Activated naive CD8-positive, alpha-beta T cell treated with anti-CD3 and anti-CD28 coated beads, Interleukin-2, amount 10 ng/mL, durations not matched to agents 7 days and 5 days (primary cell): ENCODE measurements at places on chromosomes 3 and 15. TPM values are rescaled to one million over a fixed set of nuclear protein-coding genes. Genes with fewer than 3 reads are reported as not detected.

DNA sequence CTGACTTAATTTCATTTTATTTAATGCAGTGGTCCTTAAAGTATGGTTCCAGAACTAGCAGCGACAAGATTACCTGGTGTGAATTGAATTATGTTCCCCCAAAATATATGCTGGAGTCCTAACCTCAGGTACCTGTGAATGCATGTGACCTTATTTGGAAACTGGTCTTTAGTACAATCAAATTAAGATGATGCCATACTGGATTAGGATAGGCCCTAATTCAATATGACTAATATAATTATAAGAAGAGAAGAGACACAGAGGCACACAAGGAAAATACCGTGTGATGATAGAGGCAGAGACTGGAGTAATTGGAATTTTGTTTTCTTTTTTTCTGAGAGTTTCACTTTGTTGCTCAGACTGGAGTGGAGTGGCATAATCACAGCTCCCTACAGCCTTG is 12.6 kb upstream of the SPATA16 start:
- no peak for DNase-seq

DNA sequence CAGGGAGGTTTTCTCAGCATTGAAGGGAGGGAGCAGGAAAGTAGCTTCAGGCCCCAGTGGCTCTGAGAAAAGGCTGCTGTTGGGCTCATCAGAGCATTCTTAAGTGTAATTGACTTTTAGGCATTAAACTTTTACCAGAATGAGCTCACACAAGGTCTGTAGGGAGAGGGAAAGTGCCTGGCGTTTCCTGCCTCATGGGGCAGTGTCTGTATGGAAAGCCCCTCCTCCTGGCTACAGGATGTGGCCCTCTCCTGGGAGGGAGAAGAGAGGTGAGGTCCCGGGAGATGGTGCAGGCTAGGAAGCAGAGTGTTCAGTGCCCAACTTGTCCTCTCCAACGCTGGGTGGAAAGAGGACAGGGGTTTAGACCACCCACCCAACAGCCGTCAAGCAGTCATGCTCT is 21.3 kb upstream of the SCN10A start:
- DNase-seq, result no peak

The CNBP gene
- total RNA-seq, result 309 TPM

GRCh38 chr3:183513046-183513706 is 42.3 kb downstream of the KLHL6 start:
- DNase-seq, result no peak

- DNase-seq, result no peak
Measured at GRCh38 chr3:139466360-139466759, 10.0 kb downstream of the RBP2 start.

GRCh38 chr15:94834000-94834399 is 602.6 kb downstream of the MCTP2 start:
- no peak for DNase-seq

DNA sequence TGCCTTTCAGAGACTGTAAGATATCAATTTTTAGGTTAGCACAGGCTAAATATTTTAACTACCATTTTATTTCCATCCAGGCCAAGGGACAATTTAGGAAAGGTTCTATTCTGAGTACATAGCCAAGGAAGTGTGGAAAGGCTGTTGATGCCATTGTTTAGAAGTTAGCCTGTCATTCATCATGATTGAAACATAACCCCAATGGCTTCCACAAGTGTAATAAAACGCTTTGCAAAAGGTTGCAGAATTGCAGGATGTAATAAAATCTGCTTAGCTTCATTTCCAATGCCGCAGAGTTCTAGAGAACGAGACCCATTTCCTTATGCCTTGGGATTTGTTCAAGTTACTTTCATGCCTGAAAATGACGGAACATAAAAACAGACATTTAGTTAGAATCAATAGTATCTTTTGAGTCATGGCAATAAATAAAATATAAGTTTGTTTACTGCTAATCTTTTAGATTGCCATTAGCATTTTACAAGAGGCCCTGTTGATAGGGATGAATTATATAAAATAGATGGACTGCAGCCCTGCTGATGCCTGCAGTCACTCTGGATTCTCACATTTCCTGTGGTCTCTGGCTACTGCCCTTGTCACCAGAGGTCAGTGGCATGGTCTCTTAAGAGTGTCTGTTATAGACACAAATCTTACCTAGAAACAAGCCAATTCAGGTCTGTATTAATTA is 678.2 kb upstream of the CFAP20DC start:
- no peak for DNase-seq

DNA sequence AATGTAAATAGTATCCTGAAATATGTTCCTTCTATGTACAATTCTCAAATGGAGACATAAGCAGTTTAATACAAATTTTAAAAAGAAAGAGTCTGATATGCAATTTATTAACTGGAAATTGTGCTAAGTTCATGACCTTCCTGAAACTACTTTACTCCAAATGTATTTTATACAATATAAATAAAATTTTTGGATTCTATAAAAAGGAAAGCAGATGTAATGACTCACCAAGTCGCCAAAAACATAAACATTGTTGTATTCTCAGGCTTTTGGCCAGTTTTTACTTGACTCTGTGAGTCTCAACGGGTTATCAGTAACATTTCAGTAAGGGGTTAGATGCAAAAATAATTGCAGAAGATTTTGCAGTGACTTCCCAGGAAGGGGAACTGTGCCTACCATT is 948.2 kb downstream of the EPHA3 start:
- no peak for DNase-seq

The GABRR3 gene
- total RNA-seq, result not detected

DNA sequence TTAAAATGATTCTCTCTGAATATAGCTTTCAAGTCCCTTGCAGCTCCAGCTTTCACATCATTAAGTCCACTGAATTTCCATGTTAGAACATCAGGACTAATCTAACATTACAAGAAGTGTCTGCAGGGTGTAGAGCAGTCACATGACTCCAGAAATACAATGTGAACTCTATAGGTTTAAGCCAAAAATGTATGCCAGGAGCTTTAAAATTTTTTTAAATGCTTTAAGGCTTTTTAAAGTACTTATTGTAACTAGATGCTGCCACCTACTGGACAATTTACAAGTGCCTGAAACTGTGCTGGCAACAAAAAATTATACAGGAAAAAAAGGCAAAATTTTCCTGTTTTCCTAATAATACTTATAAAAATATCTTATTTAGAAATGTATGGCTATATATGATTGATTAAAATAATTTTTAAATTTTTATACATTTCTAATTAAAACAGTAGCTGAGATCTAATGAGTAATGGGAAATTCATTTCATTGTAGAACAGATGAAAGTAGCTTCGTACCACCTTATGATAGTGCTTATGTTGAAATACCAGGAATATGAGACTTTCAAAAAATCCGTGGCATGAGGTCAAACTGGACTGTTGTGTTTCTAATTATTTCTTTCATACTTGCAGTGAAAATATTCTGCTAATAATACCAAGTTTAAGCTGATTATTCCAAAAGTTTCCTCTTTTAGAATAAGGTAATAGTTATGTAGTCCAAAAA is 25.7 kb downstream of the FSIP1 start:
- DNase-seq, result no peak

DNA sequence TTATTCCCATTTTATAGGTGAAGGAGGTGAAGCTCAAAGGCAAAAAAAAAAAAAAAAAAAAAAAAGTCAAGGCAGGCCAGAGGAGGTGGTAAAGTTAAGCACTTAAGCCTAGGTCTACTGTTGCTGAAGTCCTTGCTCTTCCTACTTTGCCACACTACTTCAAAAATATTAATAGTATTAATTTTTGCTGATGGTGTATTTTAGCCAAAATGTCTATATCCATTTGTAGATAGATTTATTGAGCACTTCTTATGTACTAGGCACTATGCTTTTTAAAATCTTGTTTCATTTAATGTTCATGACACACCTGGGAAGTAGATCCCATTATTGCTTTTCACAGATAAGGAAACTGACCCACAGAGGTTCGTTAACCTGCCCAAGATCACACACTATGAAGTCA is 247.1 kb upstream of the P2RY1 start:
- DNase-seq, result no peak

GRCh38 chr15:67124911-67125588 is 59.6 kb downstream of the SMAD3 start:
- peak; percentile 14 for DNase-seq

GRCh38 chr3:156483961-156484787 is 70.7 kb downstream of the SSR3 start:
- DNase-seq, result peak; percentile 44

DNA sequence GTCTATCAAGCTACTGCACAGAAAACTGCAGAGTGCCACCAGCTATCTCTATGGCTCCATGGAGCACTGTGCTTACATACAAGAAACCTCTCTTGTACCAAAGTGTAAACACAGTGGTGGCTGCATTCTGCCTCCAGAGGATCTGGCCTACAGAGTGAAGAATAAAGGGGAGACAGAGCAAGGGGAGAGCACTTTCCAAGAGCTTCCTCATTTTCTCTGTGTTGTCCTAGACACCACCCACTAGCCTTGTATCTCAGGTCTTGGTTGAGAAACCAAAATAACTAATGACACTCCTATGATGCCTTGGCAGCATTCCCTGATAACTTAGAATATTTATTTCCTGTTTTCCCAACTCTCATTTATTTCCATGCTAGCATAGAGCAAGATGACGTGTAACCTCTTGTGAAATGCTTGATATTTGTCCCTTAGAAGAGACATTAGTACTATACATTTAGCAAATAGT is 56.9 kb upstream of the PHLDB2 start:
- no peak for DNase-seq

The SPESP1 gene
- total RNA-seq, result 0.50 TPM

DNA sequence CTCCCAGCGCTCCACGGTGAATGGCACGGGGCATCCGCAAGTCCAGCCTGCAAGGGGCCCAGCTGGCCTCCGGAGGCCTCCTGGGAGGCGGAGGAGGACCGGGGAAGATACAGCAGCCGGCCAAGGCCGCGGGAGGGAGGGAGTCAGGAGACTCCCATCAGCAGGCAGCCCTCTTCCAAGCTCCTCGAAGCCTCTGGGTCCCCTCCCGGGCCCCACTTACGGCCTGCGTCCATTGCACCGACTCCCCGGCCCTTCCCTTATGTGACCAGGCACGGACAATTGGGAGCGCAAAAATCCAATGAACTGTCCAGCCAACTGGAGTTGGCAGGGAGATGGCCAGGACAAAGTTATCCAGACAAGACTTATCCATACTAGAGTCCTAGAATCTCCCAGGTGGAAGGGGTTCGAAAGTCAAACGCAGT is 668 bp downstream of the MFGE8 start:
- DNase-seq, result no peak

GRCh38 chr3:32432711-32433530 is 41.3 kb downstream of the CMTM7 start:
- DNase-seq, result no peak

DNA sequence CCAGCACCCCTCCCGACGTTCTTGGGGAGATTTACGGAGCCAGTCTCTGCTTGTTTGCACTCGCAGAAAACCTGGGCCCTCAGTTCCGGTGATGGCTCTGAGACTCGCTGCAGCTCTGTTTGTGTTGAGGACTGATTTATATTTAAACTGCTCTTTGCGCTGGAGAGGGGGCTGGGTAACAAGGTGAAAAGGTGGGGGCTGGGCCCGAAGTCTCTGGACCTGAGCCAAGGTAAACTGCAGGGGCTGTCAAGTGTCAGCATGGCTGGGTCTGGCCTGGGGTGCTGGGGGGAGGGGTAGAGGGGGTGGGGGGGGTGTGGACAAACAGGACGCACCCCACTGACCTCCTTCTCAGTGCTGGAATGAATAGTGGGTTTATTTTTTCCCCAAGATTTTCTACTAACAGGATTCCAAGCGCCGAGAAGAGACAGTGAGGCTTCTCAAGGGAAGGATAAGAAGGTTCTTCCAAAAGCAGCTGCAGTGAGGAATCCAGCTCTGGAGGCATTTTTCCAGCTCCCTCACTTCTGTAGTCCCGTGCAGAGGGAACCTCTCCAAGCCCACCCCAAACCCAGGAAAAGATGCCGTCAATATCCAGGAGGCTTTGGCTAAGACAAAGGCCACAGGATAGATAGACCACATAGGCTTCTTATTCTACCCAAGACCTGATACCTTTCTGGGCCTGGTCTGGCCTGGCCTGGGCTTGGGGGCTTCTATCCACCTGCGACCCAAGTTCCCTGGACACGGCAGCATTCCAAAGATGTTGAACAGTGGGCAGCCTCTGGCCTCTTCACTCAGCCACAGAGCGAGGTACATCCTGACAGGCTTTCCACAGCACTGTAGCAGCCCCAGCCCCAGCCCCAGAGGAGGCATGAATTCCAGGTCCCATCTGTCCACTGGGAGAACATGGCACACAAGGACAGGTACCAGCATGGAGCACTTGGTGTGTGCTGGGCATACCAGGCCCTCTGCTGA is 938 bp upstream of the SLCO2A1 start:
- no peak for DNase-seq

The LEO1 gene
- total RNA-seq, result 26.5 TPM

GRCh38 chr3:152104847-152105415 is 163.8 kb upstream of the MBNL1 start:
- no peak for DNase-seq

The CELSR3 gene
- 15.6 TPM for total RNA-seq

The ZBTB47 gene
- 1.3 TPM for total RNA-seq

- DNase-seq, result no peak
Measured at GRCh38 chr15:27046880-27047279, 75.9 kb downstream of the GABRG3 start.

The HRG gene
- total RNA-seq, result not detected

The LMAN1L gene
- total RNA-seq, result 0.37 TPM

DNA sequence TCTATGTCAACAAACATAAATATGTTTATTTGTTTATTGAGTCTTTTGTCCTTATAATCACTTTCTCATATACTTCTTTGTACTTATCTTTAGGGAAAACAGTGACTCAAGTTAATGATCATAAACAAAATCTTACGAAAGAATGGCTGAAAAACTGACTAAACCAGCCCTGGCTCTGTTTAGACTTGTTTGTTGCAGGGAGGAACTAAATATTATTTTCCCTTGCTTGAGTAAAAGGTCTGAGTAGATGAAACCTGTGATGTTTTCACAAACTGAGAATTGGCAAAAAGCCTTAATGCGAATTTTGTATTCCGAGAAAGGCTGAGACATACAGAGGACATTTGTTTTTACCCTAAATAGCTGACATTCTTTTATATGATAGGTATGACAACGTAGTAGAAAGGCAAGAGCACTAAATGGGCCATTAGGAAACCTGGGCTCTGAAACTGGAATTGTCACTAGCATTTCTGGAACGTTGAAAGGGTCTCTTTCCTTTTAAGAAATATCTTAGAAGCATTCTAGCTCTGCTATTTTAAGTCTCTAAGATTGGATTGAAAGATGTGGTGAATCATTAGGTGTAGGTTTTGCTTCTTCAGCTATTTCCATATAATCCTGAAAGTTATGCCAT is 18.2 kb upstream of the CLDN16 start:
- DNase-seq, result no peak
